ENCODE measurements at places on chromosomes 6 and 20.

- DNase-seq: peak; percentile 37
Measured at GRCh38 chr6:147614501-147614900, 106.0 kb downstream of the SAMD5 start.

DNA sequence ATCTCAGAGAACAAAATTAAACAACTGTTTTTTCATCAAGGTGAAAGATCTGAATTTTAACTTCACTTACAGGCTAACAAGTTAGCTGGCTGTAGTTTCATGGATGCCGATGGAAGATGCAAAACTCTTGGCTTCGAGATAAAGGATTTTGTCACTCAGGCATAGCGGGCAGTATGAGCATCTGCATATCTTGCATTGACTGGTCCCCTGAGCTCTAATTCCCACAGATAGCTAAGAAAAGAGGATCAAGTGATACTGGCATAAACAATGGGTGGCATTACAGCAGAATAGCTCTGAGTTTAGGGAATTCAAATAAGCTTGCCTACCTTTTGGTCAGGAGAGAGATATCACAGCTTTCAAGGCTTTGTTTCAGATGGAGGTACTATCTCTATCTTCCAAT lies 1.8 kb upstream of the CLVS2 start:
- no peak for DNase-seq

GRCh38 chr20:63498960-63499337 lies at the start of gene EEF1A2:
EEF1A2 (minus strand) TSS chr20:63499083; CDS start chr20:63497763, 1,320 bp downstream.
- DNase-seq: no peak

DNA sequence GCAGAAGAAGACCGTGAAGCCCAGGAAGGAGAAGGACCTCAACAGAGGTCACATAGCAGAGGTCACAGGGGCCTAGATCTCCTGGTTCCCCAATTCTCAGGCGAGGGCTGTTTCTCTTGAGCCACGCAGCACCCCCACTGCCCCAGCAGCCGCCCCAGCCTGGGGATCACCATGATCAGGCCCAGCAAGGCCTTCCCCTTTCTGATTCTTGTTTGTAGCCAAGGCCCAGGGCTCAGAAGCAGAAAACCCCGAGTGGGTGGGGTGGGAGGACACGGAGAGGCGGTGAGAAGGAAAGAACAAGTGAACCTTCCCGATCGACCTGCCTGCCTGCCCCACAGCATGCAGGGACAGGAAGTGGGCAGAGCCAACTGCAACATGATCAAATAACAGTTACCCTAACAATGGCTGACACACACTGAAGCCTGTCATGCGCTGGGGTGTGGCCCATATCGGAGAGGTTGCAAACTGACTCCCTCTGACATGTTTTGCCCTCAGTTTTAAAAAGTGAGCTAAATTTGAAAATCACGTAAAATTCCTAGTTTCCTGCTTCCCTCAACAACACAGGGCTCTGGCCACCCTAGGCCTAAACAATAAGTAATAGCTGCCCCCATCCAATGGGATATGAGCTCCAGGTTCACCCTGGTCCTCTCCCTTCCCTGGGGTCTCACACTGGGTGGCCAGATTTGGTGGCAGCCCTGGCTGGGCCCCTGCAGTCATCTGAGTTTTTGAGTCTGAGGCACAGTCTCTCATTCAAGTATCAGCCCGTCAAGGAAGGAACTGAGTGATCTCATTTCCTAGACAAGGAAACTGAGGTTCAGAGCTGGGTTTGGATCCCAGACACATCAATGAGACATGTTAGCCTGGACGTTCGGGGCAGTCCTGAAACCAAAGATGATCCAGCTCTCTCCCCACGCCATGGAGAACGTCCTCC lies 6.5 kb downstream of the PEDS1 start:
- DNase-seq: peak; percentile 50

DNA sequence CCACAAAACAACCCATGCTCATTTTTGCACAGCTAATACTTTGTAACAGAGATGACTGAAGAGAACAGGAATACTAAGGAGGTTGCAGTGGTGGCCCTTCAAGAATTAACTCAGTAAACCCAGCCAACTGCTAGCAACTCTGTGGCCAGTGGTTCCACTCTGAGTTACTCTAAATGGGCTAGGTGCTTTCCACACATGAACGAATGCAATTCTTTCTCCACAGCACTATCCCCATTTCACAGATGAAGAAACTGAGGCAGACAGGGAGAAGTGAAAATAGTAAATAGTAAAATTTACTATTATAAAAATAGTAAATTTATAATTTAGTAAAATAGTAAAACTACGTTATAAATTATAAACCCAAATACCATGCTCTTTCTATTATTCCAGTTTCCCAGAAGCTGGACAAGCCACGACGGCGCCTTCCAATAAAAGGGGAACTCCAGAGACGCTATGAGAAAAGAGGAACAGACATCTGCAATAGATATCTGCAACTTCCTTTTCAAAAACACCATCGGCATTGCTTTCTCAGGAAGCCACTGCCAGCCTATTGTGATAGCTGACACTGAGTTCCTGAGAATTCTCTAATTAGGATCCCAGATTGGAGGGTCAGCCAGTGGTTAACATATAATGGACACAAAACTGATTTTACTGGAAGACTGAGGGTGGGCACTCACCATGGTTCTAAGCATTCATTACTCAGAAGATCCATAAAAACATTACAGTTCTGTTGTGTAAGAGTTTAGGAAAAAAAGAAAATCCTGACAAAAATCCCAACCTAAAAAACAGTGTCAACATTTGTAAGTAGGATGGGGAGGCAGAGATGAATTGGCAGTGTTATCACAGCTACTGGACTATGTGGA lies 16.2 kb downstream of the FKBP1A start:
- DNase-seq: no peak

- DNase-seq: no peak
Measured at GRCh38 chr6:169915769-169916550, 164.5 kb downstream of the ERMARD start.

All from iris pigment epithelial cell (primary cell).